ENCODE measurements at places on chromosomes 6 and 20.
A peak's percentile ranks its signal among the peaks of the same experiment; 100 is the strongest.

GRCh38 chr6:67768972-67769371 lies 866.1 kb upstream of the ADGRB3 start:
- no peak for DNase-seq

DNA sequence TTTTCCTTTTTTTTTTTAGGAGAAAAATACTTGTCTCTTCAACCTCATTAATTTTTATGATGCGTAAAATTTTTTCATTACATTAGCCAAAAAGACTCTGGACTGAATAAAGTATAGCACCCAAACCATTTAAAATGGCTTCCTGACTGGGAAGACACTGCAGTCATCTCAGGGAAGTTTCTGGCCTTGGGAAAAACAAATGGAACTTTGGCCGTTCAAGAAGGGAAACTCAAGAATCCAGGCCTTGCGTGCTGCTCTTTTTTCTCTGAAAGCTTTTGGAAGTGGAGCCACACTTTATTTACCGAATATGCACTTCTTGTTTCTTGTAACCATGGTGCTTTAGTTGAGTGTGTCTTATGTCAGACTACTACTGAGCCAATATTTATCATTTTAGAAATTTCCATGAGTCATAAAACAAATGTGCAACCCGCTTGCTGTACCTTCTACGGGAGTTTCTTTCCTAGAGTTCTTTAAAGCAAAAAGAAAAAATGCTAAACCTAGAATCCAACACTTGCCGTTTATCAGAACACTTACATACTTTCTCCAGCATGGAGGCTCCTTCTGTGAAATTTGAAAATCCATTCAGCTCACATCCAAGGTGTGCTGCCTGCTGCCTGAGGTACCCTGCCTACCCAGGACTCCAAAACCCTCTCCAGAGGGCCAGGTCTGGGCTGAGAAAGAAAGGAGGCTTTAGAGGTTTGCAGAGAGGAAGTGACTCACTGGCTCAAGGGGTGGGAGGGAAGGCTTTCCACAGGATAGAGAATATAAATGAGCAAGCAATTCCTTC lies 11.5 kb upstream of the DSTN start:
- DNase-seq: no peak

- DNase-seq: no peak
Observed at GRCh38 chr6:16712931-16713484, 48.3 kb downstream of the ATXN1 start.

DNA sequence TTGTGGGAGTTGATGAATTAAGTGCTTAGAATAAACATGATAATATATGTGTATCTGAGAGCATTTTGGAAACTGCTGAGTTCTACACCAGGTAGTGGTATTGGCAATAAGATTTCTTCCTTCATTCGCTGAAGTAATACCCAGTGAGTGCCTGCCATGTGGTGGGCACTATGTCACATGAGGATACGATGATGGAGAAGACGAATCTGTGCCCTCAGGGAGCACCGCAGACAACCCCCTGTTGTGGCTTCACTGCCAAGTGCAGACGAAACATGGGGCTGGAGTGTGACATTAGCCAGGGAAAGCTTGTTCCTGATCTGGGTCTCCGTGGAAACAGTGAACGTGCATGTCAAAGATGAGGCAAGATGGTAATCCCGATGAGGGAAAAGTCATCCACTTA lies 7.9 kb downstream of the ZNF76 start:
- no peak for DNase-seq

GRCh38 chr6:42341771-42342553 lies 109.8 kb downstream of the TRERF1 start:
- no peak for DNase-seq

DNA sequence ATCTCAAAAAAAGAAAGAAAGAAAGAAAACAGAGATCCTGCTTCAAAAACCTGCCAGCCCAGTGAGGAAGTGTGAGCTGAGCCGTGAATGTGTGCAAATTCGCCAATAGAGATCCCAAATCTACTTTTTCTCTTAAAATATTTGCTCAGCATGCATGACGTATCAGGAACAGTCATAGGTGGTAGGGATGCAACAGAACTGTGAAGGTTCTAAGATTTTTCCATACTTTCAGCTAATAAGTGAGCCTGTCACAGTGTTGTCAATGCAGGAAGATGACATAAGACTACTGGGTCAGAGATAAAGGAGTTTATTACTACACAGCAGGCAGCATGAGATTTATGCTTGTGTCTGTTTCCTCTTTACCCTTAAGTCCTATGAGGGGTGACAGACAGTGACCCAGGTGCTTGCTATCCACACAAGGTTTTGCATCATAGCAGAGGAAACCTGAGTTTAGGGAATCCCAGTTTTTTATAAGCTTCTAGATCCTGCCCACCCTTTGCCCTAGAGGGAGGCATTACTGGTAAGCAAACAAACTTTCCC lies 273.4 kb downstream of the BMP7 start:
- no peak for DNase-seq

- peak; percentile 76 for DNase-seq
Observed at GRCh38 chr6:30626484-30627366, at the start of gene ATAT1. Gene ATAT1, plus strand, starts transcription at chr6:30626874.

GRCh38 chr20:57167971-57168701 lies 98.3 kb downstream of the BMP7 start:
- no peak for DNase-seq

DNA sequence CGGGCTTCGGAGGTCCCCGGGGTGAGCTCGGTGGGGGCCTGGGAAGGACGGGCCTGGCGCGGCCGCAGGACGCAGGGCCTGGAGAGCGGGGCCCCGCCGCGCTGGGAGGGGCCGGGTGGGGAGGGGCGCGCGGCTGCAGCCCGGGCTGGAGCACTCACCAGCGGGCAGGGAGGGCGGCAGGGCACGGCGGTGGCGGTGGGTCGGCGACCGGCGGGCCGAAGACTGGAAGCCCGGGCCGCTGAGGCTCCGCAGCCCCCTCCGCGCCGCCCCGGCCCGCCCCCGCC lies at the start of gene GATA5:
GATA5 (minus strand) TSS at position 224 of the 284 bp plus-strand sequence. CDS start 474 bp downstream, outside the sequence.
- DNase-seq: no peak

GRCh38 chr6:34852406-34853085 lies 35.3 kb downstream of the TAF11 start:
- DNase-seq: no peak

DNA sequence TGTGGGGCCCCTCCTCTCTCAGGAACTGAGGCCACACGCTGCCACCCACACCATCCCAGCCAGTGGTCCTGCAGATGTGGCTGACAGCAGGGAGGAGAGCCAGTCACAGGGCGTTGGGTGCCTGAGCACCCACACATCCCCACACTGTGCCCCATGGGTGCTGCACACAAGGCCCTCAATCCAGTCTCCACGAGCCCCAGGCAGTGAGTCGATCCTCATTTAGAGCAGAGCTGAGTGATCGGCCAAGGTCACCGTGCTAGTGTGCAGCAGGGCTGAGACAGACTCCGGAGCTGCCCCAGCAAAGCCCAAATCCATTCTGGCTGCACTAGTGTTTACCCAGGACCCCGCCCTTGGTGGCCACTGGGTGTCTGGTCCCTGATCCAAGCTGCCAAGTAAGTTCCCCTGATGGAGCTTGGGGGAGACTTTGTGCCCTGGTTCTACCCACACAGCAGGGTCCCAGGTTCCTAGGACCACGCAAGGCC lies 9.0 kb downstream of the C20orf203 start:
- DNase-seq: no peak

DNA sequence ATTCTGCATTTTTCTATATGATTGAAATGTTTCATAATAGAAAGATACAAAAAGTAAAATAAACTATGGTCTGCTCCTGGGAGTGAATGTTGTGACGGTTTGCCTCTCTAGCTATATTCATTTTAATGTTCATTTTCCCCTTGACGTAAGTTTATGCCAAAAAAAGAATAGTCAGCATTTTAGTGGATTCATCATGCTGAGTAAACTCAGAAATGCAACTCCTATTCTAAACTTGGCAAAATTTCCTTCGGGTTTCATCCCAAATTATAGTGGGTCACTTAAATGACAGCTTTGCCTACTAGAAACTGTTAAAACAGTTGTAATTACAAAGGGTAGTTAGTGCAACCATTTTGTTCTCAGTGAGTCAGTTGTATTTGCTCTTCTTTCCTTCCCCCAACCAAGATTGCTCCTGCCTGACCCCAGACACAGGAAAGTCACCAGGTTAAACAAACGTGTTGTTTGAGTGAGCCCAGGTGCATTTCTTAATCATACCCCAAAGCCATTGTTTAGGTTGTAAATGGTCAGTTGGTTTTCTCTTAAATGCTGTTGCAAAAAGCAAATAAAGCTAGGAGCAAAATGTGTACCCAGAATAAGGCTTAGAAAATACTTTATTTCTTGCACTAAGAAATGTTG lies 482.3 kb upstream of the SOX4 start:
- DNase-seq: no peak

- no peak for DNase-seq
Observed at GRCh38 chr20:46264391-46265266, 43.7 kb downstream of the CDH22 start.

- no peak for DNase-seq
Observed at GRCh38 chr6:114287461-114287860, 55.4 kb downstream of the HS3ST5 start.

- no peak for DNase-seq
Observed at GRCh38 chr6:110541701-110542309, 65.4 kb upstream of the SLC22A16 start.

GRCh38 chr6:33723371-33724085 lies 12.0 kb upstream of the UQCC2 start:
- DNase-seq: no peak

DNA sequence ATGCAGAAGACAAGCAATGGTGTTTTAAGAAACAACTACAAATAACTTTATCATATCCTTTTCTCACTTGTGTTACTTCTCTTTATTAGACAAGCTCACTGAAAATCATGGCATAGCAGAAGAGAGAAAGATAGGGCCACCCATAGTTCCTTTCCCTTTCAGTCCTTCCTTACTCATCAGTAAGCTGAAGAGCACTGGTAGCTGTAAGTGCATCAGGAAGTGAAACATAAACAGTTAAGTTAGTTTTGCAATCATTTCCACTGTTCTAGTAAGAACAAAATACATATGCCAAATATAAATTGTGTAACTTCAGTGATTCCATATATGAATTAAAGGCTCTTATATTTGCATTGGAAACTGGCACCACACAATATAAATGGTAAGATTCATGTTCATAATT lies 220.1 kb downstream of the HACE1 start:
- no peak for DNase-seq

DNA sequence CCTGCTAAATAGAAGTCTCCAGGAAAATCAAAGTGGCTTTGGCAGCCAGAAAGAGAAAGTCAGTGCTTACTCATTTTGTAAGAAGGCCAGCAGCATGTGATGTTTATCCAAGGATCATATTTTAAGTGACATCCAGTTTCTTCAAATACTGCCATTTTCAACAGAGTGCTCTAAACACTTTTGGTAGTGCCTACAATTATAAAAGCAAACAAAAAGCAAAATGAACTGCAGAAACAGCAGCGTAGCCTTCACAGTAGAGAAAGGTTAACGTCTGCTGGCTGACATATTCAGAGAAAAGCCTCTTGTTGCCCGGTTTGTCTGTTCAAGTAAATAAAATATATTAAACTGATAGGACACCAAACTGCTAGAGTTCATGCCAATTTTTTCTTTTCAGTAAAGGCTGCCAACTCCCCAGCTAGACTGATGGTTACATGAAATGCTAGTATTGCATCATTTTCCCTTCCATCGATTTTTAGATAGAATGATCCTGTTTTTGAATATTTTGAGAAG lies 705.7 kb upstream of the SLC35B3 start:
- no peak for DNase-seq

GRCh38 chr20:5835871-5836270 lies 85.7 kb downstream of the SHLD1 start:
- no peak for DNase-seq

DNA sequence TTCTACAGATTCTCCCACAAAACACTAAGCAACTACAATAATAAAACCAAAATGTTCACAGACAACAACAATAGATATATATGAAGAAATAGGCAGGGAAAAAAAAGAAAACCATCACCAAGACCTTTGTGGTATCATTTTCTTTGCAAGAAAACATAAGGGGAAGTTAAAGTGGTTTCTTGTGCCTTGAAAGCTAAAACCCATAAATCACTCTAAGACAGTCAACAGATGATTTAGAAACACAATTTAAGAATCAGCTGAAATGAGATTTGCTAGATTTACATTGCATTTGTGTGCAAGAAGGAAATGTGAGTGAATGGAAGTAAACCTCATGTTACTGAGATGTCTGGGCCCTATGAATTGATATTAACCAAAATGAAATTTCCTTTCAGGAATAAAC lies 1265.4 kb upstream of the GJE1 start:
- no peak for DNase-seq

GRCh38 chr6:6436366-6436765 lies 115.9 kb upstream of the F13A1 start:
- no peak for DNase-seq

DNA sequence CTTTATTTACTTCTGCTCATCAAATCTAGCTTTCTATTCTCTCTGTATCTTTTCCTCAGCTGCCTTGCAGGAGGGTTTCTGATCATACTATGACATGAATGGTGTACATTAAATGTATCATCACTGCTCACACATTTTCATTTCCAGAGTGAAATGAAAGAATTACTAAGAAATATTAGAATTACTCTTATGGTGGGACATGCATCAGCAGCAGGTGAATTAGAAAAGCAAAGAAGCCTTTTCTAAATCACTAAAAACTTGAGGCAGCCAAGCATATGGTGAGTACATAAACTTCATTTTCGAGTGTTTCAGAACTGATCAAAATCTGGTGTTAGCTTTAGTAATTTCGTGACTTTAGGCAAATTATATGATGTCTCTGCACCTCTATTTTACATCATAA lies 23.6 kb downstream of the IL17A start:
- no peak for DNase-seq
